Lung microvascular endothelial cell (primary cell): ENCODE measurements at places on chromosomes 2 and 18. TPM values are rescaled to one million over a fixed set of nuclear protein-coding genes. Genes with fewer than 3 reads are reported as not detected.
A peak's percentile ranks its signal among the peaks of the same experiment; 100 is the strongest.

GRCh38 chr2:45892757-45893156, 241.3 kb downstream of the PRKCE start:
- DNase-seq, result no peak

GRCh38 chr2:85994897-85995647, 106.3 kb upstream of the ST3GAL5 start:
- no peak for DNase-seq

GRCh38 chr2:102021779-102022178, 30.0 kb downstream of the IL1R2 start:
- DNase-seq, result peak; percentile 69

- no peak for DNase-seq
Observed at GRCh38 chr18:63259567-63260379, 59.8 kb downstream of the BCL2 start.

DNA sequence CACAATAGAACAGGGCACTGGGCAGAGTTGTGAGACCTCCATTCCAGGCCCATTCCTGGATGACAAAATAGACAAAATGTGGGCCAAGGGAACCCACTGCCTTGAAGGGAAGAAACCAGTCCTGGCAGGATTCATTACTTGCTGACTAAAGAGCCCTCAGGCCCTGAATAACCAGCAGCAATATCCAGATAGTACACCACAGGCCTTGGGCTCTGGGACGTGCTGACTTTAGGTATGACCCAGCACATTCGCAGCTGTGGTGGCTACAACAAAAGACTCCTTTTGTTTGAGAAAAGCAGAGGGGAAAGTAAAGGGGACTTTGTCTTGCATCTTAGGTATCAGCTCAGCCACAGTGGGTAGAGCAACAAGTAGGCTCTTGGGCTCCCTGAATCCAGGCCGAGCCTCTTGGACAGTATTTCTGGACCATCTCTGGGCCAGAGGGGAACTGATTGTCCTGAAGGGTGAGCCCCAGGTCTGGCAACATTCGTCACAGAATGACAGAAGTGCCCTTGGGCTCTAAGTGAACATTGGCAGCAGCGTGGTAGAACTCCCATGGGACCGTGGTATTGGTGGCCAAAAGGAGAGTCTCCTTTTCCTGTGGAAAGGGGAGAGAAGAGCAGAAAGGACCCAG, 89.9 kb upstream of the CD226 start:
- no peak for DNase-seq

- DNase-seq, result no peak
Observed at GRCh38 chr2:82143343-82143742, 1838.8 kb upstream of the LRRTM1 start.

GRCh38 chr2:148546270-148546669, 98.3 kb upstream of the EPC2 start:
- peak; percentile 3 for DNase-seq

DNA sequence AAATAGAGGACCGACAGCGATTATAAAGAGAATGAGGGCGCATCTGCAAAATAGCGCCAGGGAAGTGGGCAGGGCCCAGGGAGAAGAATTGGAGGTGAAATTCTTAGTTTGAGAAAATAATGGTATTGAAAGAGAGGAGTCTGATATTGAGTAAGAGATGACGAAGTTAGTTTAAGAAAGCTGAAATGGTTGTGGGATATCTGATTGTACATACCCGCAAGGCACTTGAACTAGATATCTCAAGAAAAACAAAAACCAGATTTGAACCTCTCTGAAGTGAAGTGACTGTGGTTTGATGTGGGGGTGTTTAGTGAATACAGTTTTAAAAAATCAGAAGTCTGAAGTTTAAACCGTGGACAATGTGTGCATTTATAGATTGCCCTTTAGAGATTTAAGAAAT, 38.9 kb downstream of the ZNF532 start:
- DNase-seq, result no peak

GRCh38 chr2:10398496-10398895, 49.6 kb downstream of the ODC1 start:
- DNase-seq, result no peak

- peak; percentile 68 for DNase-seq
Observed at GRCh38 chr2:218291318-218292047, 820 bp downstream of the TMBIM1 start.

DNA sequence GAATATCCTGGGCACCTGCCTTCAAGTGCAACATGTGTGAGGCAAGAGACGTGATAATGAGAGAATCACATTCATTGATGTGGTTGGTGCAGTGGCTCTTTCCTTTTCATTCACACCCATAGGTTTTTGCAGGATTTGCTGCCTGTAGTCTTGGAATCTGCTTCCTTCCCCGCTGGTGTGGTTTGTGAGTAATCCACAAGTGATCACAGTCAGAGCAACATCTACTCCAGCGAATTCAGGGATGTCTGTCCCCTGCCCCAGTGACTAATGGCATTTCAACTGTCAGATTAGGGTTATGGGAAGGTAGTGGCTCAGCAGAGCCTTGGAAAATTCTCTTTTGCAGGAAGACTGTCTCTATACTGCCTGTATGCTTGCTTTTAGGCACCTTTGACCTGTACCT, 225.5 kb upstream of the RBMS1 start:
- DNase-seq, result no peak

DNA sequence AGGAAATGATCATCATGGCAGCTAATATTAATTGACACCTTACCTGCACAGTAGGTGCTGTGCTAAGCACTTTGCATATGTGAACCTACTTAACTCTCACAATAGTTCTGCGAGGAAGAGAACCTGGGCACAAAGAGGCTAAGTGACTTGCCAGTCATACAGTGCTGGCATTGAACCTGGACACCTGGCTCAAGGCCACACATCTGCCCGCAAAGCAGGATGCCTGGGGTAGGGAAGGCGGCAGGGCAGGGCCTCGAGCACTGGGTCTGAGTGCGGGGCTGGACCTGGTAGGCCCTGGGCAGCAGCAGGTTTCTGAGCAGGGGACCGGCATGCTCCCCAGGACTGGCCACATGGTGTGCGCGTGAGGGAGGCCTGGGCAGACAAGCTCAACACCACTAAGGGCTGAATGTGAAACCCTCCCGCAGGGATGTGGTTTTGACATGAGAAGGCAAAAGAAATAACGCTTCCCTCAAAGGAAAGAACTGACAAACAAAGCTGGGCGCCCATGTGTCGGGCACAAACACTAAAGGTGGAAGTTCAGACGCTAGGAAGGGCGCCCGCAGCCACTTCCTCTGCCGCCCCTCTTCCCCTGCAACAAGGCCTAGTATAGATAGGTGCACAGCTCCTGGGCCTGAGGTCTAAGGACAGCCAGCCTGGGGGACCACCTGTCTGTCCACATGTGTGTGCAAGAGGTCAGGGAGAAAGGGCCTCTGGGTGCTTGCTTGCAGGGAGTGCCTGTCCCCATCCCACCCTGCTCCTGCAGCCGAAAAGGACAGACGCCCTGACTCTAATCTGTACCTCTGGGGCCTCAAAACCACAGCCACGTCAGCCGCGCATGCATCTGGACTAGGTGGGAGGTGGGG, 92.5 kb downstream of the ZFP36L2 start:
- no peak for DNase-seq

GRCh38 chr2:166364476-166365161, 11.1 kb downstream of the SCN9A start:
- no peak for DNase-seq

- no peak for DNase-seq
Observed at GRCh38 chr2:8277921-8278571, 403.8 kb upstream of the ID2 start.

DNA sequence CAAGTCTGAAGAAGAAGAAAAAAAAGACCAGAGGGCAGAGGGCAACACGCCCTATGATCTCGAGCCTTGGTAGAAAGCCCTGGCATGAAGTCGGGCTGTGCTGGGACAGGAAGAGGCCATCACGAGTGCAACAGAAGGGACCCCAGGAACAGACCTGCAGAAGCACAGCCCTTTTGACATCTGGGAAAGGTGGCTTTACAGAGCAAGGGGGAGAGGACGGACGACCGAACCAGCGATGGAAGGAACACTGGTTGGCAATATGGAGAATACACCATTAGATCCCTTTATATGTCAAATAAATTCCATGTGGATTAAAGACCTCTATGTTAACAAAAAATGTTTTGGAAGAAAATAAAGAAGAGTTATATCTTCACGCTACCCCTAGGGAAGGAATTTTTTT, 10.7 kb downstream of the KIF1A start:
- DNase-seq, result no peak

DNA sequence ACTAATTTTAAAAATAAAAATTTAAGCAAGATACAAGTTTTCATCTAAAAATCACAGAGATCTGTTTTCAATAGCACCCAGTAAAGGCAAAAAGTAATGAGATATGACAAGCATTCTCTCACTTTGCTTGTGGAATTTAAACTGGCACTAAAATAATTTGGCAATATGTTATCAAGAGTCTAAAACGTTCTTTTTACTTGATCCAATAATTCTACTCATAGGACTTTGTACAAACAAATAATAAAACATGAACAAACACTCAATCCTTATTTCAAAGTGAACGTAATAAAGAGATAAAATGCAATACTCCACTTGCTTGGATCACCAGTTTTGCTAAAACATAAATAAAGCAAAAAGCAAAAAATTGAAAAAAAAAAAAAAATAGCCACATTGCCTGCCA, 30.4 kb downstream of the PIAS2 start:
- DNase-seq, result no peak

- no peak for DNase-seq
Observed at GRCh38 chr2:160199683-160200389, at the start of gene ITGB6. TSS of gene ITGB6 (minus strand) at chr2:160200272. CDS start at chr2:160200063, 209 bp downstream.

- no peak for DNase-seq
Observed at GRCh38 chr18:22471546-22472131, 53.9 kb upstream of the CTAGE1 start.

DNA sequence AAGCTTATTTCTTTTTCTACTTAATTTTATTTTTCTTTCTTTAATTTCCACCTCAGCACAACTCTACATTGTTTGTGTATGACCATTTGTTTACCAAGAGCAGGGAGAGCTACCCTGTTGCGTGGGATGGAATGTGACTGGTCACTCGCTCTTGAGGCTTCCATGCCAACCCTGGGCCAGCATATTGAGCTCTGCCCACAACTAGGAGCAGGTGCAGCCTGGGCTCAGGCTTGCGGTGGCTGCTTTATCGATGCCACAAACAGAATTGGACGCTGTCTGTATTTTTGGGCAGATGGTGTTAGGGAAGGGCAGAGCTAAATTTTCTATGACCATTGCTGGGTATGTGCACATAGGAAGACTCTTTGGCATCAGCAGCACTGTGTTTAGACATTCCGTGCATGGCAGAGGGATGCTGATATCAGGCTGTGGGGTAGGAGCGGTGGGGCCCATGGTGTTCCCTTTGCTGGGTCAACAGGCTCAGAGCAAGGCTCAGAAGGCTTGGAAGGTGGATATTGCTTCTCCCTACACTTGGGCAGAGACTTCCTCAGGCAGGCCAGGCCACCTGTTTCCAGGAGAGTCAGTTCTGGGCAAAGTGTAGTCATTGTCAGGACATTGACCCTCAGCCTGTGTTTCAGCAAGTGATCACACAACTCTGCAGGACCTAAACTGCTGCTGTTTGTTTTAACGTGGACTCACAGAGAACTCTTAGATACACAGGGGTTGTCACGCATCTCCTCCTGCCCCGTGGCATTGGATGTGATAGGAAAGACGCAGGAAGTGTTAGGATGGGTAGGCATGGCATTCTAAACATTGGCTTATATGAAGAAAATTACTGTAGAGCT, 40.2 kb downstream of the TMEM182 start:
- no peak for DNase-seq

- no peak for DNase-seq
Observed at GRCh38 chr2:55732854-55733253, 39.2 kb upstream of the PNPT1 start.

- DNase-seq, result peak; percentile 53
Observed at GRCh38 chr2:224381521-224382279, 20.2 kb downstream of the FAM124B start.

The FHL2 gene
- 31.4 and 32.9 TPM in 2 replicates for total RNA-seq

The KCNG2 gene
- 0.44 and 1.4 TPM in 2 replicates for total RNA-seq

The LOXHD1 gene
- not detected in 2 replicates for total RNA-seq

The RESP18 gene
- total RNA-seq, result not detected in 2 replicates

The ARHGAP25 gene
- 8.9 and 10.1 TPM in 2 replicates for total RNA-seq

The GAL3ST2 gene
- total RNA-seq, result not detected in 2 replicates

The NETO1 gene
- not detected in 2 replicates for total RNA-seq

The AKAIN1 gene
- not detected in 2 replicates for total RNA-seq

The SPOPL gene
- 9.2 and 11.7 TPM in 2 replicates for total RNA-seq

The SLC35F5 gene
- total RNA-seq, result 89.8 and 148 TPM in 2 replicates

The MAP3K19 gene
- total RNA-seq, result not detected in 2 replicates

The LIPG gene
- total RNA-seq, result 0.40 and 6.1 TPM in 2 replicates

The RPE gene
- total RNA-seq, result 49.0 and 73.4 TPM in 2 replicates

The AP1S3 gene
- 1.6 and 2.2 TPM in 2 replicates for total RNA-seq

The SLC16A14 gene
- total RNA-seq, result under 0.01 TPM in 2 replicates

The DYNAP gene
- not detected in 2 replicates for total RNA-seq

The PTPRN gene
- total RNA-seq, result not detected in 2 replicates
